Esophagus squamous epithelium (tissue), 5 donors: ENCODE measurements at places on chromosomes 6 and 20.

- DNase-seq, result no peak
Measured at GRCh38 chr6:29945281-29945820, 3.0 kb downstream of the HLA-A start.

DNA sequence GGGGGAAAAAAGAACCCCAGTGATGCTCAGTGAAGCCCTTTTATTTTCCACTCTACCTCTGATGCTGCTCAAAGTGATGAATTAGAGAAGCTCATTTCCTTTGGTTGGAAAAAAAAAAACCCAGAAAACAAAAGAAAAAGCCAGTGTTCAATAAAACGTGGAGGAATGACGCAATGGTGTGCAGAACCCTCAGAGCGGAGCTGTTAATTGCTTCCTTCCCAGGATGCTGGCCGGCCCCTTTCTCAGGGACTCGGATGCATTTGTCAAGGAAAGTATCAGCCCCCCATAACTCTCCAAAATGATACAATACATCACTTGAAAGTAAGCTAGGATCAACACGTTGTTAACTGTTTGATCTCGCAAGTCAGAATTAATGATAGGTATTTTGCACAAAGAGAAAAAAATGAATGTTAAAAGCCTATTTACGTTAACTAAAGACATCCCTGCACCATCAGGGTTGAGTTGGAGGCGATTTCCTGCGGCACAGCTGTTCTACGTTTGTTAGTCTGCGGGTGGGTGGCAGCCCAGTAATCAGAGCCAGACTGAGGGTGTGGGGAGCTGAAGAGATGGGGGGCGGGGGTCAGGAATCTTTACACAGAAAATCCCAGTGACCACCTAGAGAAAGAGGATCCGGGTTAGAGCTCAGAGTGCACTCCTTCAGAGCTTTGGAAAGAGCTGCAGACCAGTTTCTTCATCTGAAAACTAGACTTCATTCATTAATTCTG, 132.4 kb downstream of the BMP7 start:
- no peak for DNase-seq

DNA sequence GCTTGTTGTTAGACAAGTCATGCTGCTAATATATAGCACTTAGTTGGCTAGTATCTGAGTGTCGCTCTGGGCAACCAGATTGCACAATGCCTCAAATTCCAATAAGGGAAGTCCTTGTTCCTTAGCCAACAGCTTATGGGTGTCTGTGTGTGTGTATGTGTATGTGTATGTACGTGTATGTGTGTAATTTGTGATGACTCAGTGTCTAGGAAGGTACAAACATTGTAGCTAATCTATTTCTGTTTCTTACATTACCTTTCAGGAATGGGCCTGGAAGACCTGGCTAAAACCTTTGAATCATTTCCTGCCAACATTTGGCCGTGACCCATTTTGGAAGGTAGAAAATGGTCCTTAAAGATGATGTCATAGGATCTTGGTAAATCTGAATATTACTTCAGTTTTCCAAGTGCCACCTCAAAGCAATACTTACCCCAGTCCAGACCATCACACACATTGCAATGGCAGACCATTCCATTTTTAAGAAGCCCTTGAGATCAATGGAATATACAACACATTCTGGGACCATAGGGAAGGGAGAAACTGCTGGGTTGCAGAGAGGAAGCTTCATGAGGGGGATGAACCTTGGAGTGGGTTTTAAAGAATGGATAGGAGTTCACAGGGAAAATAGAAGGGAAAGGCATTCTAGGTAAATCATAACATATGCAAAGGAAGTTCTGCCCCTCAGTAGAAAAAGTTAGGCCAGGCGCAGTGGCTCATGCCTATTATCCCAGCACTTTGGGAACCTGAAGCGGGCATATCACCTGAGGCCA, 25.1 kb downstream of the NEDD9 start:
- DNase-seq, result no peak

- no peak for DNase-seq
Measured at GRCh38 chr6:162825597-162825996, 97.8 kb downstream of the PACRG start.

- DNase-seq, result no peak
Measured at GRCh38 chr6:79084693-79085092, 6.6 kb upstream of the PHIP start.

GRCh38 chr20:58646257-58646656, 4.8 kb upstream of the STX16 start:
- no peak for DNase-seq

- no peak for DNase-seq
Measured at GRCh38 chr6:105041880-105042279, 85.0 kb downstream of the LIN28B start.

- DNase-seq, result no peak
Measured at GRCh38 chr6:28489366-28490204, 26.0 kb downstream of the GPX6 start.

DNA sequence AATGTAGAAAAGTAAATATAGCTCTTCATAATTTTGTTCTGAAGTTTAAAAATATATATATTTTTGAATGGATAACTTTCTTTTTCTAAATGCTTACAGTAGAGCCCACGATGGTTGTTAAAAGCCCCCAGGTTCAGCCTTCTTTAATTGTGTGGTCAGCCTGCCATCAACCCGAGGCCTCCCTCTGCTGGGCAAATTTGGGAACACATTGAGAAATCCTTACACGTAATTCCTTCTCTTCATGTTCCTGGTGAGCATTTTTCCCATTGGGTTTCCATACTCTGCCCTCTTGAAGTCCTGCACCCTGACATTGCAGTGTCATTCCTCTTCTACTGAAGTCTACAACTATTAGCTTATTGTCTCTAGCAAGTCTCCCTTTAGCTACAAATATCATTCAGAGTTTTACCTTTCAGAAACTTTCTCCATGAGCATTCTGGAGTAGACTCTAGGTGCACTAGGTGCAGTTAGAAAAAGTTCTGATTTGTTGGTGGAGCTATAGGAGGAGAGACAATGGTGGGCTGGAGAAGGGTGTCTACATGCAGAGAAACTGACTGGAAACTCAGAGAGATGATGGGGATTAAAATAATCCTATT, 40.6 kb downstream of the TRIM38 start:
- DNase-seq, result no peak

DNA sequence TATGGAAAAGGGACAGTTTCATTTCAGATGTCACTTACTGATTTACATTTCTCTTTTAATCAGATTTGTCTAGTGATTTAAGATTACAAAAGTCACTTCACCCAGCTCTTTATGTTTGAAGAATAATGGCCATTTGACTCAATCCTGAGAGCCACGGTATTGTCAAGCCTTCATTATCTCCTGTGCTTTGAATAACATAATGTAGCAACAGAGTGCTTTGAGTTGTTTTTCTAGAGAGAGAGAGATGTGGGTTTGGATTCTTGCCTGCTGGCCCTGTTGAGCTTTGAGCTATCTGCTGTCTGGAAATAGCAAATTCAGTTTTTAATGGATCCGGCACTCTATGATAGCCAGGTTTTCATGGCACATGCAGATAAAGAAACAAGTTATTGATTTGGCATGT, 478.4 kb upstream of the SOX4 start:
- no peak for DNase-seq

DNA sequence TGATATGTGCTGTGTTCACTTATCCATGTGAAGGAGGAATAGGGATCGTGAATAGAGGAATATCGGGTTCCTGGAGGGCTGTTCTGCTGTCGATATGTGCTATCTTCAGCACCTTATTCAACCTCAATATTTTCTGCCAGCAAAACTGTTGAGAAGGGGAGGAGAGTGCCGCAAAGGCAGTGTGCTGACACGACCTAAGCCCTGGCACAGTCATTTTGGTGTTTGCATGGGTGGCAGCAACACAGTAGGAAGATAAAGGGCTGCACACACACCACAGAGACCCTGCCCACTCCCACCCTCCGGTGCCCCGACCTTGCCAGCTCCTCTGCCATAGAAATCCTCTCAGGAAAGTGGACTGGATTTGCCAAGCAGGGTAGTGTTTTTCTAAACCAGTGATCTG, 47.0 kb downstream of the ZDHHC14 start:
- DNase-seq, result no peak

DNA sequence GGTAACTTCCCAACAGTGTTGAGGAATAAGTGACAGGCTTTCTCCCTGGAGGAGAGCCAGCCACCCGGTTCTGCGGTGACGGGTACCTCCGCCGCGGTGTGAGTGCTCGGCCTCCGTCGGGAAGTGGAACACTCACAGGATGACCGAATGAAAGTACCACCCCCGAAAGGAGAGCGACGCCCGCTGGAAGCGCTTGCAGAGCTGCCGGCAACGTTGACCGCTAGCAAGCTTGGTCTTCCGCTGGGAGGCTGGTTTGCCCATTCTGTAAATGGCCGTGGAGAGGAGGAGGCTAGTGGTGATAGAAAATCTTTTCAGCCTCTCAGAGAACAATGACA, 614 bp upstream of the TMEM242 start:
- no peak for DNase-seq

GRCh38 chr20:48714764-48715163, 113.0 kb downstream of the PREX1 start:
- DNase-seq, result no peak

- DNase-seq, result no peak
Measured at GRCh38 chr6:63154535-63154934, 56.7 kb upstream of the FKBP1C start.

GRCh38 chr6:135831016-135831415, 20.5 kb upstream of the PDE7B start:
- no peak for DNase-seq

DNA sequence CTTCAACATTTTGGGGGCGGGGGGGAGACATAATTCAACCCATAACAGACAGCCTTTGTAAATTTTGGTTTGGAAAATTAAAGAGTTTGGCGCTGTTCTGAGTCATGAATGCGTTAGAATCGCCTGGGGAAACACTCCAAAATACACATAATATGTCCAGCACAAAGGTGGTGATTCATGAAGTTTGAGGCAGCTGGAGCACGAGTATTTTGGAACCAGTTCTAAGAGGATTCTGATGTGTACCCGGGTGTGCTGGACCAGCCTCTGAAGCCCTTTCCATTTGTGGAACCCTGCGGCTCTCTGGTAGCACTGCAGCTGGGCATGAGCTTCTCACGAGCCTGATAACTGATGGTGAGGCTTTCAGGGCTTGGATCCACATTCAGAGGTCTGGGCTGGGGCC, 4.7 kb downstream of the GMPR start:
- DNase-seq, result no peak

- no peak for DNase-seq
Measured at GRCh38 chr20:41180599-41181333, 43.4 kb downstream of the PLCG1 start.

GRCh38 chr6:135939208-135939591, 87.7 kb downstream of the PDE7B start:
- DNase-seq, result no peak

DNA sequence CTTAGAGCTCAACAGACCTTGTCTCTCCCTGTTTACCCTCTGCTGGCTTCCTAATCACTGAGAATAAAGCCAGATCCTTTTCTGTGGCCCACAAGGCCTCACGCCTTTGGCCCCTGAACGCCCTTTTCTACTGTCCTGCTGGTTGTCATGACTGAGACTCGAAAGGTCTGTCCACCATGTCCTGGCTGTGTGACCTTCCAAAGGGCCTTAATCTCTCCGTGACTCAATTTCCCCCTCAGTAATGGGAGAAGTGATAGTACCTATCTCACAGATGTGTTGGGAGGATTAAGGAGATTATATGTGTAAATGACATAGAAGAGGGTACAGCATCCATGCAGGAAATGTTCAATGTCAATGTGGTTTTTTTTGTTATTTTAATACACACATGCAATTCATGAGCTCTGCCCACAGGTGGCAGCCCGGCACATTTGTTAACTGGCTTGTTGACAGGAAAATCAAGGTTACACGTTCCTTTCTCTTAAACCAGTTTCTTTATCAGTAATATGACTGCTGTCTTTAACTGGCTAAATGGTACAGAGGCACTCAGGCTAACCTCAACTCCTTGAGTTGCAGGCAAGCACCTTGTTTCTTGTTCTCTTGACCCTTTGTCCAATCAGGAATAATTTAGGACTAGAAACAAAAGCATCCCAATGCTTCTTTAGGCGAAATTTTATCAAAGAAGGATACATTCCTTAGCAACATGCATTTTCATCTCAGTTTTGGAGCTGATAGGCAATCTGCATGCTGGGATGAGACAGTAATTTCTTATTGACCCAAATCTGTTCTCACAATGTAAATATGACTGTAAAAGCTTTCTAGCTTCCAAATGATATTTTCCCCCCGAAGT, 16.6 kb downstream of the SLC22A1 start:
- DNase-seq, result no peak

- DNase-seq, result no peak
Measured at GRCh38 chr6:25004357-25004756, 68.6 kb upstream of the RIPOR2 start.

GRCh38 chr6:7787137-7787608, 61.3 kb downstream of the BMP6 start:
- DNase-seq, result no peak

GRCh38 chr20:50610212-50610718, 81.1 kb downstream of the RIPOR3 start:
- no peak for DNase-seq

GRCh38 chr6:70652216-70652615, 15.5 kb upstream of the SMAP1 start:
- no peak for DNase-seq

DNA sequence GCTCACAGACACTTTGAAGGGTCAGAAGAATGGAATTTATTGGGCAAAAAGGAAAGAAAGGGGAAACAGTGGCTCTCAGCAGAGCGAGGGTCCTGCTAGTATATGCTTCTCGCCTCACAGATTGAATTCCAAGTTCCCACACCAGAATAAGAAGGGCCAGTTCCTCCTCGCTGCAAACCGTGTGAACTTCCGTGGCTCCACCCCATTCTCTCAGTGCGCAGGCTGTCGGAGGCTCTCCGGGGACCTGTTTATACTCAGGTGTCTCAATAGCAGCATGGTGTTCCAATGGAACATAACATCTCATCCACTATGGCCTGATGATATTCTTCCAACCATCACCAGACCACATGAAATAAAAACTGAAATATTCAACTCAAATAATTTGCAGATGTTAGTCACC, 4.6 kb downstream of the SAMD3 start:
- DNase-seq, result no peak

DNA sequence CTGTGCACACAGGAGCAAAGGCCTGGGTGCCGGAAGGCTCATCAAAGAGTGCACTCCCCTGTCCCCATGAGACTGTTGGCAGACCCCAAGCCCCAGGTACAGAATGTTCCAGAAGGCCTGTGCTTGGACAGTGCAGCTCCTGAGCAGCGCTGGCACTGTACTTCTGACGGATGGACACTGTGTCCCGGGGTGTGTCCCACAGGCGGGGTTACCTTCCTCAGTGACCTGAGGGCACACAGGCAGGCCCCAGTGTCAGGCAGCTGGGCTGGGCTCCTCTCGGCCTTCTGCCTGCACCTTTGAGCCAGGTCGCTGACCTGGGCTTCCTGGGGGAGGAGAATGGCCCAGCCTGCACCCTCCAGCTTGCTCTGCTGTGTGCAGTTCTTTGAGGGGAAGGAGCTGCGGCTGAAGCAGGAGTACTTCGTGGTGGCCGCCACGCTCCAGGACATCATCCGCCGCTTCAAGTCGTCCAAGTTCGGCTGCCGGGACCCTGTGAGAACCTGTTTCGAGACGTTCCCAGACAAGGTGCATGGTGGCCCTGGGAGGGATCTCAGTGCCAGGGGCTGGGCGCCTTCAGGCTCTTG, 30.1 kb downstream of the PYGB start:
- no peak for DNase-seq
